ENCODE measurements at places on chromosomes 3 and 15. TPM values are rescaled to one million over a fixed set of nuclear protein-coding genes. Genes with fewer than 3 reads are reported as not detected.

CASR gene
- under 0.01 TPM for total RNA-seq

SH2D7 gene
- total RNA-seq: not detected

TEX9 gene
- 3.8 TPM for total RNA-seq

QARS1 gene
- total RNA-seq: 1,148 TPM

GRCh38 chr15:33126559-33127290, 67.8 kb downstream of the FMN1 start:
- DNase-seq: peak; percentile 16

DNA sequence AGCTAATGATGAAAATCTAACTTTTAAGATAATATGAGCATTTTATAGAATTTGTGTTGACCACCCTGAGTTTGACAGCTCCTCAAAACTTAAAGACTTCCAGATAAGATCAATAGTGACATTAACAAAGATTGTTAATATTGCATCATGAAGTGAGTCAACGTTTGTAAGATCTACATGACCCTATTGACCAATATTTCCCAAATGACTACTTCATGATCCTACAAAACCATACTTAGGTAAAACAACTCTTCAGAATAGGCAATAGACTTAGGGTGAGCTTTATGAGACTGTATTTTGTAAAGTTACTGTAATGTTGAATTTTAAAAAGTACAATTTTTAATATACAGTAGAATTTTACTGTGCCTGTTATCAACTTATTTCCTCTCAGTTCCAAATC, 422.7 kb upstream of the ALCAM start:
- DNase-seq: no peak

GRCh38 chr3:133662278-133662651, 524 bp upstream of the TOPBP1 start:
- DNase-seq: no peak

DNA sequence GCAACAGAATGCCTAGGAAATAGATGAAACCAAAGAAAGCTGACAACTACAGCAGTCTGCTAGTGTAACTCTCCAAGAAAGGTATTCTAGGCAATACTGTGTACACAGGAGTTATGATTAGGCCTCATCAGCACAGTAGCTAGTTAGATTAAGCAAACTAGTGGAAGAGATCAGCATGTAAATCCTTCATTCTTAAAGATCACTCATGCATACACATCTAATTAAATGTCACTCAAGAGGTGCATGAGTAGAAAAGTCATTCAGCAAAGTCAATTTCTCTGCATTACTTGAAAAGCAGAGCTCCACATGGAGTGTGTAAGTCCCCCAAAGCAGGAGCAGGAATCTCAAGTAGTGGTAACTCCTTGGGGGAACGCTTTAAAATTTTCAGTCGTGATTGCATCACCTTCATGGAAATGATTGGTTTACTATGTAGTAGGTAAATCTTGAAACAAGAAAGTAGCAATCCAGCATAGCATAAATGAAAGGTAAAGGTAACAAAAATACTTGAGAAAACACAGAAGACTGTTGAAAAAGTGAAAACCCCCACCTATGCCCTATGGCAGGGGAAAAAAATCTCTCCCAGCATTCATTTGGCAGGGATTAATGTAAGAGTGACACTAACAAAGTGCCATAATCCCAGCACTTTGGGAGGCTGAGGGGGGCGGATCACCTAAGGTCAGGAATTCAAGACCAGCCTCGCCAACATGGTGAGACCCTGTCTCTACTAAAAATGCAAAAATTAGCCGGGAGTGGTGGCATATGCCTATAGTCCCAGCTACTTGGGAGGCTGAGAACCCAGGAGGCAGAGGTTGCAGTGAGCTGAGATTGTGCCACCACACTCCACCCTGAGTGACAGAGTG, 29.4 kb upstream of the PPIB start:
- DNase-seq: no peak

DNA sequence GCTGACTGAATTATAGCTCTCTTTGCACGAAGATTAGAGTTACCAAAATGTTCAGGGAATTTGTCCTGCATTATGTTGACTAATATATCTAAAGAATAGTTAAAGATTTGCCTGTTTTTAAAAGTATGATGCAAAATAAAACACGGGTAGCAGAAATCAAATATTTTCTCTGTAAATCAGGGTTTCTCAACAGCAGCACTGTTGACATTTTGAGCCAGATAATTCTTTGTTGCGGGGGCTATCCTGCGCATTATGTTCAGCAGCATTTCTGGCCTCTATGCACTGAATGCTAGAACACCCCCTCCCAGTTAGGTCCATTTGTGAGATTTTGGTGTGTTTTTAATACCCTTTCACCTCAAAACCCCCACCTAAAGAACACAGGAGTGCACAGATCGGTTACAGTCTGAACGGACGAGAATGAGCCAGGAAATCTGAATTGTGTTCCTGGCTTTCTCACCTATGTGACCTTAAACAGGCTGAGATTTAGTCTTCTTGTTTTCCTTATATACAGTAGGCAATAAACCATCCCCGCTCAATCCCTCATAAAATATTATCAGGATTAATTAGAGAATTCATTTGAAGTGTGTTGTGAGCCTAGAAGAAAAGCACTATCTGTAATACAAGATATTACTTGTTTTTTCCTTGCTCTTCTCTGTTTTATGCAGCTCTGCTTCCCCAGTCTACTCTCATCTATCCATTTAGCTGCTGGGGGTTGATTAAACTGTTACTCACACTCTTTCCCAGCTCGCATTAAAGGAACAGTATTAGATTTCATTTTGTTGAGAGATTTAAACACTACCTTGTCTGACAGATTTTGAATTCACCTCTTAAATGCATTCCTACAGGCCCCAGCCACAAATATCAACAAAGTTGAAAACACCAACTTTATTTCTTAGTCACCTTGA, 247.5 kb upstream of the GOLIM4 start:
- DNase-seq: no peak

DNA sequence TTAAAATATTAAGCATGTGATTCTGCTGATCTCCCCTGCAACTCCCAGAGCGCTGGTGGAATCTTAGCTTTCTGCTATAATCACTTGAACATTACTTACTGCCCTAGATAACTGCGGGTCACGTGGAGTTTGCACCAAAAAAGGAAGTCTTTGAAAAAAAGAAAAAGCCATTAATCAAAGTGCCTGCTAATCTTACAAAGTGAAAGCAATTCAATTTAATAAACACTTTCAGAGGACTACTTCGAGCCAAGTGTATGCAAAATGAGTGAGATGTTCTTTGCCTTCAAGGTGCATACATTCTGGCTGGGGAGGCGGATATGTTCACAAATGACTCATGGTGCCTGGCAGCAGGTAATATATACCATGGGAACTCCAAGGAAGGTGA, 109.9 kb upstream of the GAP43 start:
- DNase-seq: peak; percentile 67

GRCh38 chr15:84816694-84817465, at the start of gene ALPK3:
Gene ALPK3 (plus strand): TSS chr15:84817356. CDS start chr15:84817453, 97 bp downstream.
- DNase-seq: no peak
